ENCODE measurements at places on chromosomes 5 and 9.

DNA sequence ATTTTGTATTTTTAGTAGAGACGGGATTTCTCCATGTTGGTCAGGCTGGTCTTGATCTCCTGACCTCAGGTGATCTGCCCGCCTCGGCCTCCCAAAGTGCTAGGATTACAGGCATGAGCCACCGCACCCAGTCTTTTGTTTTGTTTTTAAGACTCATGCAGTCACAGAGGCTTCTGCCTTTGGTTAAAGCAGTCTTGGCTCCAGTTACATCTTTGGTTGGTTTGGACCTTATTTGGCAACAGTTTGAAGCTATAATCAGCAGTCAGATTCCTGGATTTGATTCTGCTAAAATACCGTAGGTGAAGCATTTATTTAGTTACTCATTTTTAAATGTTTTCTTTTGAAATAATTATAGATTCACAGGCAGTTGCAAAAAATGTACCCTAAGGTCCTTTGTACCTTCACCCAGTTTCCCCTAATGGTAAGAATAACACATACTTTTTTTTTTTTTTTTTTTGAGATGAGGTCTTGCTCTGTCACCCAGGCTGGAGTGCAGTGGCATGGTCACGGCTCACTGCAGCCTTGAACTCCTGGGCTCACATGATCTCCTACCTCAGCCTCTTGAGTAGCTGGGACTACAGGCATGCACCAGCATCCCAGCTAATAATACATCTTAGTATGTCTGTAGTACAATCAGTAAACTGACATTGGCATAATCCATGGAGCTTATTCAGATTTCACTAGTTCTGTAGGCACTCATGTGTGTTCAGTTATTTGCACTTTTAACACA is 15.7 kb downstream of the USP20 start:
- DNase-seq = no peak

- no peak for DNase-seq
Measured at GRCh38 chr9:68500457-68501381, 40.0 kb downstream of the TMEM252 start.

- no peak for DNase-seq
Measured at GRCh38 chr5:168990679-168991078, 310.3 kb downstream of the SLIT3 start.

DNA sequence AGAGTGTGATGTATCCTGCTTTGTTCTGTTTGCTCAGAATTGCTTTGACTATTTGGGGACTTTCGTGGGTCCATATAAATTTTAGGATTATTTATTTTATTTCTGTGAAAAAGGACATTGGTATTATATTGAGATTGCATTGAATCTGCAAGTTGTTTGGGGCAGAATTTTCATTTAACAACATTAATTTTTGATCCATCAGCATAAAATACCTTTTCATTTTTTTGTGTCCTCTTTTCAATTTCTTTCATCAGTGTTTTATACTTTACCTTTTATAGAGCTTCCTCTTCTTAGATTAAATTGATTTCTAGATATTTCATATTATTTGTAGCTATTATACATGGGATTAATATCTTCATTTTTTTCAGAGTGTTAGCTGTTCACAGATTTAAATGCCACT is 40.8 kb upstream of the FBXL7 start:
- no peak for DNase-seq

DNA sequence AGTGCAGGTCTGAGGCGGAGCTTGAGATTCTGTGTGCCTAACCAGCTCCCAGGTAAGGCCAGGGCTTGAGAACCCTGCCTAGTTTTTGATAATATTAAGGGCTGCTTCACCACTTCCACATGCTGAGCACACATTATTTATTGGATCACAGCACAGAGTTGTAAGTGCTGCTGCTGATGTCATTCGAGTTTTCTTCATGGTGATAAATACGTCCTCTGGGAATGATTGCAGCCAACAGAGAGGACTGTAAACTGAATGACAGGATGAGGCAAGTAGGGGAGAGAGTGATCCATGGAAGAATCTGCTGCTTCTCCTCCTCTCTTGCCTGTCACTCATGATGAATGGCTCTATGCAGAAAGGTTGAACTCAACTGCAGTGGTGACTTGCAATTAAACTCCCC is 77.9 kb upstream of the VPS13A start:
- DNase-seq = no peak
